ENCODE measurements at places on chromosomes 11 and 22.

DNA sequence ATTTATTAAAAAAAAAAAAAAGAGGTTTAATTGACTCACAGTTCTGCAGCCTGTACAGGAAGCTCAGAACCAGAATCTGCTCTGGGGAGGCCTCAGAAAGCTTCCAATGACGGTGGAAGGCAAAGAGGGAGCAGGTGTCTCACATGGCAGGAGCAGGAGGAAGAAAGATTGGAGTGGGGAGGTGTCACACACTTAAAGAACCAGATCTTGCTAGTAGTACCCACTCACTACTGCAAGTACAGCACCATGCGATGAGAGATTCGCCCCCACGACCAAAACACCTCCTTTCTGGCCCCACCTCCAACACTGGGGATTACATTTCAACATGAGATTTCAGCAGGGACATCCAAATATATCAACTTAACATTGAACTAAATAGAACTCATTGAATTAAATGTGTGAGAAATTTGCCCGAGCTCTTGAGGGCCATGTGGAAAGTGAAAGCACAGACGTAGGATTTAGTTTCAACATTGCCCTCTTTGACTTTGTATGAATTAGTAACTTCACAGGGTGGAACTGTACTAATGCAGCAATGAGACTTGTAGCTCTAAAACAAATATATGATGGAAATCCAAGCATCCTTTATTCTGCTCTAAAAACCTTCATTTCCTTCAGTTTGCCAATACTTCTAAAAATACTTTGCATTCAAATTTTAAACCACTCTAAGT lies 628.2 kb downstream of the FAM181B start:
- H3K27ac ChIP-seq = no peak overlapping the region
- no peaks in the 10 kb centered on the region for H3K36me3 ChIP-seq
- no peak overlapping the region for H3K4me3 ChIP-seq

DNA sequence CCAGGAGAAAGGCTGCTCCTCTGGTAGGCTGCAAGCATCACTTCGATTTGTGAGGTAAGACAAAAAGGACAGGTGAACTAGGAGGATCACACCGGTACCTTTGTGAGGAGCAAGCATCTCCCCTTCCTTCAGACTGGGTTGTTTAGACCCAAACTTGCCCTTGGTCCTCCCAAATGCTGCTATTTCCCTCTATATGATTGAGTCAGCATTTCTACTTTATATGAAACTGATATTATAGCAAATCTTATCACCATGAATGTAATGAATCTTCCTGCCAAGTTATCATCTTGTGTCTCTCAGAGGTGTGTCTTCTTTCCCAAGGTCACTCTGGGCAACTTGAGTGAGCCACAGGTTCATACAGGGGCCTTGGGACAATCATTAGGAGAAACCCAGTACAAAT lies 61.0 kb downstream of the KIRREL3 start:
- H3K4me3 ChIP-seq = no peak overlapping the region
- DNase-seq = no peak
- H3K27ac ChIP-seq = no peak overlapping the region
- H3K36me3 ChIP-seq = no peaks in the 10 kb centered on the region
- no peaks in the 10 kb centered on the region for H3K4me1 ChIP-seq
- H3K27me3 ChIP-seq = no peaks in the 10 kb centered on the region

- H3K27ac ChIP-seq = no peak overlapping the region
- no peaks in the 10 kb centered on the region for H3K4me1 ChIP-seq
- DNase-seq = no peak
- no peaks in the 10 kb centered on the region for H3K36me3 ChIP-seq
- no peaks in the 10 kb centered on the region for H3K27me3 ChIP-seq
Measured at GRCh38 chr11:21142007-21142406, 472.6 kb downstream of the NELL1 start.

GRCh38 chr11:73883856-73884255 lies 7.1 kb downstream of the PAAF1 start:
- no peaks in the 10 kb centered on the region for H3K36me3 ChIP-seq
- no peak overlapping the region for H3K4me3 ChIP-seq
- H3K4me1 ChIP-seq = no peaks in the 10 kb centered on the region
- no peak for DNase-seq

- no peaks in the 10 kb centered on the region for H3K36me3 ChIP-seq
- H3K27me3 ChIP-seq = no peaks in the 10 kb centered on the region
- DNase-seq = no peak
- H3K27ac ChIP-seq = no peak overlapping the region
- no peak overlapping the region for H3K4me3 ChIP-seq
Measured at GRCh38 chr22:34395370-34395769, 475.1 kb upstream of the LARGE1 start.

DNA sequence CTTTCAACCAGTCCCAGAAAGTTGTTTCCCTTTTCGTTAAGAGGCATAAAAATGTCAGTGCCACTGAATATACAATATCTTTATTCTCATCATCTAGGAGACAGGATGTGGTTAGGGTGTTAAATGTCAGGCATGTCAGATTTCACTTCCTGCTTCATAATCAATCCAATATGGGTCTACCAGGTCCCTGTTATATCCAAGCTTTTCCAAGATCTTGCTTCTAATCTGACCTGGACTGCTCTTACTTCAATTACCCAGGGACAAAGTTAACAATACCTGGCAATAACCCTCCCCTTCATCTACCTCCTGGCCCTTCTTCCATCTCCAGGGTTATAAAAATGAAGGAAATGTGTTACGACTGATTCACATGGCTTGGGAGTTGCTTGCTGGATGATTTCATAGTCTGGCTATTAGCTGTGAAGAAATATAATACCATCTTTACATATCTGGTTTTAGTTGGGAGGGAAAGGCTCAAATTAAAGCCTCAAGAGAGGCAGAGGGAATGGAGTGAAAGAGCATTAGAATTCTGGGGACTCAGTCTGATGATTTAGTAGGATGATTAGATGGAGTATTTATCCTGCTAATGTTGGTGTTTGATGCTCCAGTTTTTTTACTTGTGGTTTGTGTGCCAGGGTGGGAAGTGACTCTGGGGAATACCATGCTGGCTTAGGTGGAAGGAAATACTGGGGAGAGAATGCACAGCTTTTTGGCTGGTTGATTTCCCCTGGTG lies 534.3 kb downstream of the ETS1 start:
- peak overlapping the region; percentile 10 for H3K27ac ChIP-seq
- no peak for DNase-seq
- peaks cover 69% of the 10 kb centered on the region for H3K4me1 ChIP-seq
- H3K36me3 ChIP-seq = no peaks in the 10 kb centered on the region

DNA sequence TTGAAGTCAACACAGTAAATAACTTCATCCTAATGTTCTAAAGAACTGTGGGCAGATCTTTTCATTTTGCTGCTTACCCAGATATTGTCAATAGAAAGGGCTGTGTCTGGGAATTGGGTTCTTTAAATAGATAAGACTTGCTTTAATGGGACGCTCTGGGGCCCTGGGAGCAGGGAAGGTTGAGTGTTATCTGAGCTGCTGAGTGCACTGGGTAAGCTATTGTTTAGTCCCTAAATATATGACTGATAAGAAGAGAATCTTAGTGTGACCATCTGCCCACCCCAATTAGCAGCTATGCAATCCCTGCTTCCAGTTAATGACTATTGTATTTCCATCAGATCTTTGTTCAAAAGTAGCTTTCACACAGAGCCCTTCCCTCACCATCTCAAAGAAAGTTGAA lies 44.4 kb downstream of the ARHGAP42 start:
- no peak for DNase-seq
- H3K4me1 ChIP-seq = no peaks in the 10 kb centered on the region
- H3K27ac ChIP-seq = no peak overlapping the region
- no peaks in the 10 kb centered on the region for H3K36me3 ChIP-seq
- no peaks in the 10 kb centered on the region for H3K27me3 ChIP-seq
- no peak overlapping the region for H3K4me3 ChIP-seq

DNA sequence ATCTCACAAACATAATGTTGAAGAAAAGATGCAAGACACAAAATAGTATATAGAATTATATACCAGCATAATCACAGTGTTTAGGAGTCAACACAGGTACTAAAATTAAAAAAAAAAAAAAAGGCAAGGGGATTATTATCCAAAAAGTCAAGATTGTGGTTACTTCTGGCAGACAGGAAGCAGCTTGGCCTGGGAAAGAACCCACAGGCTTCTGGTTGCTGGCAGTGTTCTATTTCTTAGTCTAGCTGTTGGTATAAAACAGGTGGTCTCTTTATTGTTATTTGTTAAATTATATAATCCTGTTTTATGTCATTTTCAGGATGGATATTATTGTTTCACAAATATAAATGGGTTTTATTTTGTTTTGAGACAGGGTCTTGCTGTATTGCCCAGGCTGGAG lies 54.0 kb downstream of the C11orf58 start:
- no peaks in the 10 kb centered on the region for H3K36me3 ChIP-seq
- H3K4me1 ChIP-seq = no peaks in the 10 kb centered on the region
- no peak overlapping the region for H3K27ac ChIP-seq
- H3K4me3 ChIP-seq = no peak overlapping the region

Measured in CD8-positive, alpha-beta memory T cell (primary cell).